ENCODE measurements at places on chromosomes 4 and X. TPM values are rescaled to one million over a fixed set of nuclear protein-coding genes. Genes with fewer than 3 reads are reported as not detected.

DNAAF6 gene
- not detected for total RNA-seq

ZNF275 gene
- total RNA-seq, result 3.8 TPM

DDX53 gene
- not detected for total RNA-seq

NAT8L gene
- total RNA-seq, result 0.09 TPM

CXCL13 gene
- total RNA-seq, result not detected

ENAM gene
- total RNA-seq, result not detected

NXF3 gene
- total RNA-seq, result not detected

WWC2 gene
- total RNA-seq, result 39.5 TPM

CCDC149 gene
- 11.6 TPM for total RNA-seq

TSPAN7 gene
- total RNA-seq, result 3.7 TPM

SOD3 gene
- total RNA-seq, result not detected

FATE1 gene
- not detected for total RNA-seq
